ENCODE measurements at places on chromosomes 16 and 17.

DNA sequence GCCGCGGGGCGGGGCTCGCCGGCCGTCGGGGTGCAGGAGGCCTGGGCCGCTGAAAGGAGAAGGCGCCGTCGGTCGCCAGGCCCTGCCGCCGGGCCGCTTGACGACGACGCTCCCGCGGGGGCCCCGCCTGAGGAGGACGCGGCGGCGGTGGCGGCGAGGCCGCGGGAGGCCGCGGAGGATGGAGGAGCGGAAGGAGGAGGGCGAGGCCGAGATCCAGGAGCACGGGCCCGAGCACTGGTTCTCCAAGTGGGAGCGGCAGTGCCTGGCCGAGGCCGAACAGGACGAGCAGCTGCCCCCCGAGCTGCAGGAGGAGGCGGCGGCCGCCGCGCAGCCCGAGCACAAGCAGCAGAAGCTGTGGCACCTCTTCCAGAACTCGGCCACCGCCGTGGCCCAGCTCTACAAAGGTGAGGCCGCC is 430 bp downstream of the HAPSTR1 start:
- DNase-seq: peak; percentile 48

- no peak for DNase-seq
Observed at GRCh38 chr17:76585649-76586593, at the start of gene ST6GALNAC2. ST6GALNAC2 (minus strand) TSS chr17:76585860; CDS start chr17:76585808, 52 bp downstream.

DNA sequence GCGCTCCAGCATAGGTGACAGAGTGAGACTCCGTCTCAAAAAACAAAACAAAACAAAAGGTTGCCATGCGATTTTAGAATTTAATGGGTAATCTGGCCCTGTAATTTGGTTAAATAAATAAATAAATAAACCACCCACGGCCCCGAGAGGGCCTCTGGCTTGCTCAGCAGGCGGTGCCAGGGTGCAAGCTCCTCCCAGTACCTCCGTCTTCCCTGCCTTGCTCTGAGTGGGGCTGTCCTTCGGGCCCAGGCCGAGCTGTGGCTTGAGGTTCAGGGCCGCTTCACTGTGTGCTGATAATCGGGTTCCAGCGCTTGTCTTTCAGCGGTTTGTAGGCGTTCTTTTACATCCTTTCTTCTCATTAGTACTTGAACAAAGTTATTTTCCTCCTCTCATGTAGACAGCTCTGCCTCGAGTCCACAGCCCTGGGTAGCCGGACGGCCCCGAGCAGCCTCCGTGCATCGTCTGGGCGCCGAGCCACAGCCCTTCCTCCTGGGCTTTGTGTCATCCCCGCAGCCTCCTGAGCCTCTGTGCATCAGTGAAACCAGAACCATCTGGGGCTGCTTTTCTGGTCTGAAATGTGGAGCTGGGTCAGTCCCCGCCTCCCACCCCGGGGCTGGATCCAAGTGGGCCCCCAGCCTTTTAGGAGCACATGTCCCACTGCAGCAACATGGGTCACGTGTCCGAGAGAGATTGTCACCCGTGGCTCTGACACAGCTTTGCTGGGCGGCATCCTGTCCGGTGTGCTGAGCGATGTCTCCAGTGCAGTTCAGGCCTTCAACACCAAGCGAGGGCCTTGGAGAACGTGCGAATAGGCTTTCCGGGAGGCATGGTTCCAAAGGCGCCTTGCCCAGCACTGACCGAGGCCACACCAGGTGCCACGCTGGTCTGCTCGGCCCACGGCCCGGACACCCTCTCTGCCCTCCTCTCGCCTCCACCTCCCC is 157.4 kb upstream of the CHMP6 start:
- peak; percentile 64 for DNase-seq

GRCh38 chr17:69452664-69453260 is 38.3 kb downstream of the MAP2K6 start:
- no peak for DNase-seq

- DNase-seq: no peak
Observed at GRCh38 chr17:12958786-12959185, 59.0 kb downstream of the ELAC2 start.

- DNase-seq: no peak
Observed at GRCh38 chr17:17626840-17627239, 35.3 kb upstream of the PEMT start.

DNA sequence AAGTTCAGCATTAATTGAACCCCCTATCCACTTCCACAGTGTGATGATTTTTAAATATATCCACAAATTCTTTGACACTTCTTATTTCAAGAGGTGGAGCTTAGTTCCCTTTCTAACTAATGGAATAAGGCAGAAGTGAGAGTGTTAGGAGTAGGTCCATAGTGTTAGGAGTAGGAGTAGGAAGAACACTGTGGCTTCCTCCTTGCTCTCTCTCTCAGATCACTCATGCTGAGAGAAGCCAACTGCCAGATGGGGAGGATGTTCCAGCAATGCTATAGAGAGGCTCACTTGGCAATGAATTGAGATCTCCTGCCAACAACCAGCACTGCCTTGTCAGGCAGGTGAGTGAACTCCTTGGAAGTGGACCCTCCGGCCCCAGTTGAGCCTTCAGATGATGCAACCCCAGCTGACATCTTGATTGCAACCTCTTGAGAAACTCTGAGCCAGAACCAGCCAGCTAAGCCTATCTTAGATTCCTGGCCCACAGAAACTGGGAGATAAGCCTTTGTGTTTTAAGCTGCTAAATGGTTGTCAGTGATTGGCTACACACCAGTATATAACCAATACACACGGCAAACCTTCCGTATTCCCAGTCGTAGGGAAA is 44.3 kb downstream of the SPECC1 start:
- no peak for DNase-seq

GRCh38 chr17:55540414-55541091 is 29.3 kb upstream of the SMIM36 start:
- DNase-seq: no peak

- no peak for DNase-seq
Observed at GRCh38 chr17:5466295-5466694, 2.5 kb downstream of the DHX33 start.

DNA sequence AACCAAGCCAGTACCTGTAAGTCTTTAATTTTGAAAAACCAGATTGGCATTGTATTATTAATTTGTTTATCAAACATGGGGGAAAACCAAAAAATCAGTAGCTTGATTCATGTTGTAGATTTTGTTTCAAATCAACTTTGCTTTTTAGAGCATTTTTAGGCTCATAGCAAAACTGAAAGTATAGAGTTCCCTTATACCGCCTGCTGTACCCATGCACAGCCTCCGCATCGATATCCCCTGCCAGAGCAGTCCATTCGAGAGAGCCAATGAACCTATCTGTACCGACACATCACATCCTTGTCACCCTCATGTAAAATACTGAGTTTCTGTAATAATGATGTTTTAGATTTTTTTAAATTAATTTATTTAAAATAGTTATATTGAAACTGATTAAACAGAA is 16.2 kb upstream of the MRC2 start:
- DNase-seq: no peak
